ENCODE measurements at places on chromosomes 3 and 15. TPM values are rescaled to one million over a fixed set of nuclear protein-coding genes. Genes with fewer than 3 reads are reported as not detected.

Gene CCR3
- total RNA-seq = not detected

GRCh38 chr3:167941234-167941995, 154.3 kb downstream of the GOLIM4 start:
- peak; percentile 27 for DNase-seq

DNA sequence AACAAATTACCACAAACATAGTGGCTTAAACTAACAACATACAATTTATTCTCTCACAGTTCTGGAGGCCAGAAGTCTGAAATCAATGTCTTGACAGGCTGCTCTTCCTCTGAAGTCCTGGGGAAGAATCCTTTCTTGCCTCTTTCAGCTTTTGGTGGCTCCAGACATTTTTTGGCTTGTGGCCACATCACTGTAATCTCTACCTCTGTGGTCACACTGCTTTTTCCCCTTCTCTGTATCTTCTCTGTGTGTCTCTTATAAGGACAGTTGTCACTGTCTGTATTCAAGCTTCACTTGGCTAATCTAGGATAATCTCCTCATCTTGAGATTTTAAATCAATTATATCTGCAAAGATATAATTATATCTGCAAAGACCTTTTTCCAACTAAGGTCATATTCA, 80.3 kb upstream of the ABHD2 start:
- no peak for DNase-seq

GRCh38 chr3:13002398-13003124, 70.7 kb downstream of the IQSEC1 start:
- DNase-seq = no peak

GRCh38 chr15:43808960-43809678, 8.7 kb downstream of the HYPK start:
- DNase-seq = no peak

DNA sequence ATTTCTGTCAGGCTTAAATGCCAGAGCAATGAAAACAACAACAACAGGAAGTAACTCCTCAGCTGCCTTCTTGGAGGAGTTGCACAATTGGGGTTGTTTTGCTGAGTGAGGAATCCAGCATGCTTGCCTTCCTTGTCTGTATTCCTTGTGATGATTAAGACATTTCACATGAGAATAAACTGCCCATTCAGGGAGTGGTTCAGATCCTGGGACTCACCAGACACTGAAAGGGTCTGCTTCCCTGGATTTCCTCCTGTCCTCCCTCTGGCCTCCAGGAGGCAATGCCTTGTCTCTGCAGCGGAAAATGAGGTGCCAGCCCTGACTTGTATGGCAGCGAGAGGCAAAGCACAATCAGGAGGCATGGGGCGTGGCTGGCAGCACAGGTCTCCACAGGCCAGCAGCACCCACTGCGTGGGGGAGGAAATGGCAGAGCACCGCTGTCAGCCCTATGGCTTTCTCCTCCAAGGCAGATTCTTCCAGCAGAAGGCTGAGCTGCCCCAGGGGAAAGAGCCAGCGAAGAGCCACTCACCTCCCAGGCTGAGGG, 41.5 kb downstream of the RBP2 start:
- no peak for DNase-seq

DNA sequence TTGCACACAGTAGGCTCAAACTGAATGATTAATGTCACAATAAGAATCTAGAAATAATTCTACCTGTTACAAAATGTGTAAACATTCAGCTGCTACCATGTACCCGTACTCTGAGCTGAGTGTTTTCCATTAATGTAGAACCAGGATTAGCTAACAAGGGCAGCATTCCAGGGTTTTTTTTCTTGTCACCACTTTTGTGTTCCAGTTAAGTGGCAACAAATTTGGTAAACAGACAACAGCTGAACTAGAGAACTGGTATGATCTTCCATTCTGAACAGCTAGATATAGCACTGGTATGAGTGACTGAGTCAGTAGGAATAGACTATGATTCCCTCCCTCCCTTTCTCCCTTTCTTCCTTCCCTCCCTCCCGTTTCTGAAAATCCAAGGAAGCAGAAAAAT, 229.4 kb downstream of the CD47 start:
- DNase-seq = no peak

All from K562 (cell line).